Neural progenitor cell (in vitro differentiated cells): ENCODE measurements at places on chromosomes 11 and 22.

- no peak for DNase-seq
These were observed 50.1 kb downstream of the SLC35F2 start for GRCh38 chr11:107808521-107808920.

DNA sequence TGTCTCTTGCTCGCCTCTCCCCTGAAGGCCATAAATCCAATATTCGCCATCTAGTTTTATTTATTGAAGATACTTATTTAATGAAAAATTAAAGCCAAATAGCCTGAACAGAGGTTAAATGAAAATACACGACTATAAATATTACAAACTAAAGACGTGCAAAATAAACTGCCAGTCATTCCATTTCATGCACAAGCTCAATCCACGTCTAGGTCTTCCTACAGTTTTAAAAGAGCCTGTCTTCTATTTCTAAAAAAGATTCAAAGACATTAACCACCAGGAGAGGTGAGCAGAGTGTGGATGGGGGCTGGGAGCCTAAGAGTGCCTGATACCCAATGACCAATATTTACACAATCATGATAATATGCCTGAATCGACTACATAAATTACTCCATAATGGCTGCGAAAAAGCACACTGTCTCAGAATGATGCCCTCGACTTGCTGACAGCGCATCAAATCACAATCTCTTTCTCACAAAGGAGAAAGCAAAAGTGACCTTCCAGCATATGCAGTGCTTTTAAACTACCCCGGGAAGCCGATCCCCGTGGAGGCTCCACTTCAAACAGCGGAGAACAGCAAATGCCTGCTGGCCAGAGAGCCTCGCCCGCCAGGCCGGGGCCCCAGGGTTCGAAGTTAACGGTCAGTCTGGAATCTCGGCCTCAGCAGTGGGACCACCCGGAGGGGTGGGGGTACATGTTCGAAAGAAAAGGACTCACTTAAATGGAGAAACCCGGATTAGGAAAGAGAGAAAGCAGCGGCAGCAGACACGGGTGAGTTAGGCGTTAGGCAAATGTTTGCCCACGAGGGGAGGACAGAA is 1.7 kb downstream of the FCHSD2 start:
- peak; percentile 66 for DNase-seq

DNA sequence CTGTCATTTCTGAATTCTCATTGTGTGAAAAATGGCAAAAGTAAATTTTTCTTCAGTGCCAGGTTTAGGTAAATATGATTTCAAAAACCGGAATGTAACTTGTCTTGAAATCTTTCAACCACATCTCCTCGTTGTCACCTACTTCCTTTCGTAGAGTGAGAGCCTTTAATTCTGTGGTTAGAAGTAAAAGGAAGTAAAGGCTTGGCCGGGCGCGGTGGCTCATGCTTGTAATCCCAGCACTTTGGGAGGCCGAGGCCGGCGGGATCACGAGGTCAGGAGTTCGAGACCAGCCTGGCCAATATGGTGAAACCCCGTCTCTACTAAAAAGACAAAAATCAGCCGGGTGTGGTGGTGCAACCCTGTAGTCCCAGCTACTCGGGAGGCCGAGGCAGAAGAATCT is 29.8 kb downstream of the SGSM3 start:
- no peak for DNase-seq

DNA sequence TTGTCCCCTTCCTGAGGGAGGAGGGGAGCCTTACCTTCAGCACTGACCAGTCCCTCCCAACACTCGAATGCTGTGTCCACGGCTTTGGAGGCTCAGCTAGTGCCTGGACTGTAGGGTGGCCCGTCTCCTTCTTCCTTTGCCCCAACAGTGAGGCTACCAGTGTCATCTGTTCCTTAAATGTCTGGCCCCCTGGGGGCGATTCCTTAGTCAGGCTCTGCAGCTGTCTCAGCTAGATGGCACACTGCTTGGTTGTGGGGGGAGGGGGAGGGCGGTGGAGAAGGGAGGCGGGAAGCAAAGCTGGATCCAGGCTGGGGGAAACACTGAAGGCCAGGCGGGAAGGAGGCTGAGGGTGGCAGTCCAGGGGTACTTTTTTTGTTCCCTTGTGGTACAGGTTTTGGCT is at the start of gene IGSF22:
TSS of gene IGSF22 (minus strand) at position 149 of the 400 bp plus-strand sequence. CDS start 1,952 bp downstream, outside the sequence.
- peak; percentile 67 for DNase-seq

- no peak for DNase-seq
These were observed 6.7 kb downstream of the ZC3H7B start for GRCh38 chr22:41308054-41308453.

- no peak for DNase-seq
These were observed 294.6 kb downstream of the BUD13 start for GRCh38 chr11:116478205-116478604.

GRCh38 chr11:67651976-67652781 is 1.6 kb upstream of the ACY3 start:
- DNase-seq = peak; percentile 0

GRCh38 chr11:32225571-32226285 is 134.9 kb downstream of the RCN1 start:
- DNase-seq = no peak

DNA sequence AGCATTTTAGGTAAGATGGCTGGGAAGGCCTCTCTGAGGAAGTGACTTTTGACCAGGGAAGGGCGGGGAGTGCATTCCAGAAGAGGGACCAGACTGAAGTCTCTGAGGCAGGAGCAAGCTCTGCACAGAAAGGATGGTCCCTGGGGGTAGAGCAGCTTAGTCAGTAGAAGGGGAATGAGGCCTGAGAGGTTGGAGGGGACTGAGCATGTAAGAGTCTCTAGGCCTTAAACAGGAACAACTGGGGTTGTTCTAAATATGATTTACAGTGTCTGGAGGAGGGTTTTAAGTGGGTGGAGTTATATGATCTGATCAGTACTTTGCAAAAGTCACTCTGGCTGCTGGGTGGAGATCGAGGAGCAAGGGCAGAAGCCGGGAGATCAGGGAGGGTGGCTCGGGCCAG is 31.7 kb upstream of the TEF start:
- no peak for DNase-seq

DNA sequence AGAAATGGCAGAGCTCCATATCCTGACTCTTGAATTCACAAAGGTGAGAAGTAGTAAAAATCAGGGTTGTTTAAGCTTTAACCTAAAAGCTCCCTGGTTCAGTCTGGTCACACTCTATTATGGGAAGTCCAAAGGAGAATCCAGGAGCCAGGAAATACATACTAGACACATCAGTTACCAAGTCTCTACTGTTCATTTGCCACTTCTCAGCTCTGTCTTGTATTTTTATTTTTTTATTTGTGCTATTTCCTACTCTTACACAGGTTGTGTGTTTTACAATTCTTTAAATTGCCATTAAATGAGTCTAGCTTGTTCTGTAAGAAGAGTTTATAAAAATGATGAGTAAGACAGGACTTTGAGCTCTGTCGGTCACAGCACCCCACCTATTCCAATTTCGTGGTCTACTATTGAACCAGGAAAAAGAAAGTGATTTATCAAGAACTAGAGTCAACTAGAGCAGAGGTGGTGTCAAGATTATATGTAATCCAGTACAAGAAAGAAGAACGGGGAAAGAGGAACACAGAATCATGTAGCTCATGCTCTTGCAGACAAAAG is 9.7 kb downstream of the MS4A12 start:
- DNase-seq = no peak

- peak; percentile 41 for DNase-seq
These were observed 1457.7 kb downstream of the BRD1 start for GRCh38 chr22:48369789-48370507.

DNA sequence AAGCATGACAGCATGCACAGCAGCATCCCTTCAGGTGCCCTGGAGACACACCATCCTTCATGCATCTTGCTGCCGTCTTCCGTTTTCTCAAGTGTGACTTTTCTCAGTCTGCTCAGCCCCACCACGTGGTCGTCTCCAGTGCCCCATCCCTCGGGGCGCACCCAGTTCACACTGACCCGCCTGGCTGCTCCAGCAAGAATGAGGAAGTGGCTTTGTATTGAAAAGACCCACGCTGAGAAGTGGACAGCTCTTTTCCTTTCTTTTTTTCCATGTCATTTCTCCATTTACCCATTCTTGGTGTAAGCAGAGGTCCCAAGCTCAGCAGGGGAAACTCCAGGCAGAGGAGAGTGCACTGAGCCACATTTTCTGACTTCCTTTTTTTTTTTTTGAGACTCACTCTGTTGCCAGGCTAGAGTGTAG is 14.5 kb downstream of the SERPINH1 start:
- no peak for DNase-seq

DNA sequence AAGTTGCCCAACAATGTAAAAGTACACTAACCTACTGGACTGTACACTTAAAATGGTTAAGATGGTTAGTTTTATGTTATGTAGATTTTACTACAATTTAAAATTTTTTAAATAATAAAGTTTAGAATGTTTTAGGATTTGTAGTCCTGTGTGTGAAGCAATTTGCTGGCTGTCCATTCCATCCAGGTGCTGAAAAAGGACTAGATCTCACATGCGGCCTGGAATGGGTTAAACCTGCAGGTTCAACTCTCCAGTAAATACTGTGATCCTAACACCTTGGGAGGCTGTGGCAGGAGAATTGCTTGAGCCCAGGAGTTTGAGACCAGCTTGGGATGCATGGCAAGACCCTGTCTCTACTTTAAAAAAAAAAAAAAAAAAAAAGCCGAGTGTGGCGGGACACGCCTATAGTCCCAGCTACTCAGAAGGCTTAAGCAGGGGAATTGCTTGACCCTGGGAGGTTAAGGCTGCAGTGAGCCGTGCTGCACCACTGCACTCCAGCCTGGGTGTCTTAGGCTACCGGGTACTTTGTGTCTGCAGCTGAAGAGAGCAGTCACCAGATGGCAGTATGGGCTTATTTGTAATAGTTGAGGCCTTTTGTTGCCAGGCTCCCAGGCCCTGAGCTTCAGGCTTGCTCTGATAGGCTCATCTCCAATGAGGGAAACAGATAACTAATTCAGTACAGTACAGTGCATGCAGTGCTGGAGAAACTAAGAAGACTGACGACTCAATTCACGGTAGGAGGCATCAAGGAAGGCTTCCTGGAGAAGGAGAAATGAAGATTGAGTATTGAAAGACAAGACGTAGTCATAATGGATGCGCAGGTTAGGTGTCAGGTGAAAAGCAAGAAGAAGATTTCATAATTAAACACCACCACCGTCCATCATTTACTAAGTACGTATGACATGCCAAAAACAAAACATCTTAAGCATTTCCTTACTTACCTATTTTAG is 64.7 kb upstream of the ASPHD2 start:
- peak; percentile 95 for DNase-seq

GRCh38 chr11:113690619-113691569 is 15.2 kb downstream of the TMPRSS5 start:
- peak; percentile 76 for DNase-seq

DNA sequence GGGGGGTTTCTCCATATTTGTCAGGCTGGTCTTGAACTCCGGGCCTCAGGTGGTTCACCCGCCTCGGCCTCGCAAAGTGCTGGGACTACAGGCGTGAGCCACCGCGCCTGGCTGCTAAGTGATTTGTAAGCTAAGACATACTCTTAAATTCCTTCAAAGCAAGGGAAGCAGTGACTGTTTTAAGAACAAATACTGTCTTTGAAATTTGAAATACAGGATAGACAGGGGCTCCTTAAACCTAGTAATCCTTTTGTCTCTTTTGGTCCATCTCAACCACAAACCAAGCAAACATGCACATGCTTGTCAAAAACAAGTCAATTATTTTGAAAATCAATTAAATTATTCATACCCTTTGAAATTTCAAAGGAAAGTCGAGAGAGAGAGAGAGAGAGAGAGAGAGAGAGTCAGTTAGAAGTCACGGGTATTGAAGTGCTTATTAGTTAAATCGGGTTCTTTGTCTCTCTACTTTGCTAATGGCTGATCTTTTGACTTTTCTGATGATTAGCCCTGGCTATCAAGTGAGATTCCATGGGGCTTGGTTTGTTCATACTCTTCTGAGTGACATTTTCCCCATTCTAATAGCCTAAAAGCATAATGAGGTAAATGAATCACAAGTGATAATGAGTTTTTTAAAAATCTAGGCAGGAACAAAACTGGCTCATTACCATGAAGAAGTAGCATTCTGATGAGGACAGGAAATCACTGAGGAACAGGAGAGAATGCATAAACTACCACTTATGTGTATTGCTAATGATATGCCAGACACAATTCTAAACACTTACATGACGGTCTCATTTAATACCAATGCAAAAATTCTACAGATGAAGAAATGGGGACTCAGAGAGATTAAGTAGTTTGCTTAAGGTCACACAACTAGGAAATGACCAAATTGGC is 48.0 kb downstream of the MCHR1 start:
- DNase-seq = no peak

DNA sequence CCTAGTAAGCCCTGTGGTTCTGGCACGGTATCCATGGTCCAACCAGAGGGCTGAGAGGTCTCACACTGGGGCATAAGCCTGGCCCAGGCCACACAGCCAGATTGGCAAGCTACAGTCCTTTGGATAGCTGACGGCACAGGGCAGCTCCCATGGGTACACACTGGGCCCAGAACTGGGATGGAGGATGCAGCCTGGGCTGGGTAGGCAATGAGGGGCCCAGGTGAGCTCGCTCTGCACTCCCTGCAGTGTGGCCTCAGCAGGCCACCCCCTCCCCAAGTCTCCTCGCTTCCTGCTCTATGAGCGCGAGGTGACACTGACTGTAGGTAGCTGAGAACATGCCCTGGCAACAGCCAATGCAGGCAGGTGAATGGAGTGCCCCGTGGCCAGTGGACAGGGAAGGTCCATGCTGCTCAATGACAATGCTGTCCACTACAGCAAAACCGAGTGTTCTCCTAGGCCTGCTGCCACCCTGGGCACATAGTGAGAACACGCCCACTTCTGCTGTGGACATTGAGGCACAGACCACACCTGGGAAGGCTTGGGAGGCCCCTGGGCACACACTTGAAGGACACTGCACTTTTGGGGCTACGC is 3.8 kb downstream of the ARVCF start:
- no peak for DNase-seq

GRCh38 chr11:95964281-95964680 is 40.4 kb upstream of the MTMR2 start:
- DNase-seq = no peak

GRCh38 chr22:31681349-31682345 is 19.6 kb upstream of the PISD start:
- no peak for DNase-seq

GRCh38 chr11:129414144-129414872 is 38.7 kb downstream of the BARX2 start:
- DNase-seq = no peak

- peak; percentile 42 for DNase-seq
These were observed 1.4 kb upstream of the CPT1A start for GRCh38 chr11:68843052-68843561.

DNA sequence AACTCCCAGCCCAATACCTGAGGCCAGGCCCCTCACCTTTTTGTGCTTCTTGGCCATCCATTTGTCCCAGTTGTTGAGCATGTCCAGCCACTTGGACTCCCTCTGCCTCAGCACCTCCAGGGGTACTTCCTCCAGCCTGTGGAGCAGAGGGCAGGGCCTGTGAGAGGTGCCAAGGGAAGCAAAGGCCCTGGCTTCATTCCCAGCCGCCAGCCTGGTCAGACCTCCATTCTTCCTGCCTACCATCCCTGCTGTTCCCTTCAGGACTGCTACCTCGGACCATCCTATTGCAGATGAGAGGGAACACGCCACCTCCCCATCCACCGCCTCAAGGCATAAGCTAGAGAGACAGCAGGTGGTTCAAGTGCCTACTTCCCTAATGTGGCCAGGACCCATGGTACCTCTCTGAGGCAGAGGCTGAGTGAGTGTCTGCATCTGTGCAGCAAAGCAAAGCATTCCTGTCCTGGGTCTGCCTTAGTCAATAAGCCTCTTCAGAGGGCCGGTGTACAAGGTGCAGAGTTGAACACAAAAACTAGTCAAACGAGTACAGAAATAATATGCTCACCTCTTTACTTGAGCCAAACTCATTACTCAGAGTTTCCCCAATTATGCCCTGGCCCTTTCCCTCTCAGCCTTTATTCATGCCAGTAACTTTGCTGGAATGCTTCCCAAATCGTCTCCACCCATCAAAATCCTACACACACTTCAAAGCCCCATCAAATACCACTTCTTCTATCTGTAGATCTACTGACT is 15.4 kb upstream of the CASTOR1 start:
- DNase-seq = no peak
